Stimulated activated CD4-positive, alpha-beta T cell treated with anti-CD3 and anti-CD28 coated beads, Interleukin-15, amount 100 ng/mL, for 1 hour (primary cell): ENCODE measurements at places on chromosomes 1 and 21.

- no peak for DNase-seq
These were observed 489 bp downstream of the CELSR2 start for GRCh38 chr1:109249654-109250401.

GRCh38 chr1:12166834-12167492 is at the start of gene TNFRSF1B:
TSS of gene TNFRSF1B (plus strand) at chr1:12166991. CDS start at chr1:12167092, 101 bp downstream.
- peak; percentile 52 for DNase-seq

- no peak for DNase-seq
These were observed 99.7 kb downstream of the NMNAT2 start for GRCh38 chr1:183318433-183318832.

DNA sequence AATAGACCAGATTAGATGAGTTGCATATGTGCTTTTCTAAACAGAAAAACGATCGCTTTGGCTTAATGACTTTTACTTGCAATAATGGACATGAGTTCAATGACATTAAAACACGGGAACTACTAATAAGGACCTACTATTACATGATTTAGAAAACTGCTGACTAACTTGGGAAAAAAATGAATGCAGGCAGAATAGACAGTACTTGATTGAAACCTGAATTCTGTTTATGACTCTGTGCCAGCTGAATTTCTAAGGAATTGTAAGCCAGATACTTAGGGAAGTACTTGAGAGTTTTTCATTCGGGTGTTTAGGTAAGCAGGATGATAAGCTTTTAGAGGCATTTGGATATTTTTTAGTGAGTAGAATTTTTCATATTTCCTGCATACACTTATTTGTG is 12.0 kb downstream of the ADGRL2 start:
- DNase-seq, result no peak

GRCh38 chr1:62941780-62942179 is 157.8 kb downstream of the ATG4C start:
- no peak for DNase-seq

GRCh38 chr1:68344208-68344607 is 105.5 kb downstream of the RPE65 start:
- DNase-seq, result no peak

- DNase-seq, result no peak
These were observed 128.8 kb downstream of the KCNJ6 start for GRCh38 chr21:37787456-37787855.
